ENCODE measurements at places on chromosomes 5 and 9.
A peak's percentile ranks its signal among the peaks of the same experiment; 100 is the strongest.

GRCh38 chr5:82244854-82245635, 33.1 kb downstream of the RPS23 start:
- DNase-seq = no peak

DNA sequence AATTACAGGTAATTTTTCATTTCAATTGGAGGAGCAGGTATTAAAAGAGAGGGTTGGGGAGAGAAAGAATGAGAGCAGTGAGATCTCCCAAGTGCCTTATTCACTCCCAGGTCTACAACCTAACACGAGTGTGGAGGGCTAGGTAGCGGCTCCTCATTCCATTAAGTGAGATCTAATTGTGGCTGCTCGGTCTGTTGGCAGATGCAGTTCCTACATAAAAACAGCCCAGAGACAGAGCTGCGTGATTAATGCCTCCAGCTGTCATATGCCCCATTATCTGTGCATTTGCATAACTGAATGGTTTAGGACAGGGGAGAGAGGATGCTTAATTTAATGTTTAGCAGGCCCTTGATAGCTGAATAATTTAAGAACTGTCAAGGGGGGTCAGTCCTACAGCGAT, 100.5 kb downstream of the PSAT1 start:
- DNase-seq = no peak

- DNase-seq = no peak
Measured at GRCh38 chr9:115777610-115778009, 376.0 kb upstream of the PAPPA start.

DNA sequence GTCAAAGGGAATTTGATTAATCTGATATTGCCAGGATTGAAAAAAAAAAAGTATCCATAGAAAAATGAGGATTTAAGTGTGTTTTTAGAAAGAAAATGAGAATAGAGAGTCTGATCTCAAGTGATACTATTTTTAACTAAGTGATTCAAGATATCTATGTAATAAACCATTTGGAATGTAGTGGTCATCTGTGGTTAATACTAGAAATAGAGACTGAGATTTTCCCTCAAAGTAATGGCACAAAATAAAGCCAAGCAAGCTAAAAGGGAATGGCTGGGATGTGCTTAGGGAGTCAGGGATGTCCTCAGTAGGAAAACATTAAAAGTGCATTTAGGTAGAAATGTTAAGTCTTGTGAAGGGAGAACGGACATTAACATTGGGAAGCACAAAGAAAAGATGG, 90.6 kb downstream of the FBXO4 start:
- DNase-seq = no peak

DNA sequence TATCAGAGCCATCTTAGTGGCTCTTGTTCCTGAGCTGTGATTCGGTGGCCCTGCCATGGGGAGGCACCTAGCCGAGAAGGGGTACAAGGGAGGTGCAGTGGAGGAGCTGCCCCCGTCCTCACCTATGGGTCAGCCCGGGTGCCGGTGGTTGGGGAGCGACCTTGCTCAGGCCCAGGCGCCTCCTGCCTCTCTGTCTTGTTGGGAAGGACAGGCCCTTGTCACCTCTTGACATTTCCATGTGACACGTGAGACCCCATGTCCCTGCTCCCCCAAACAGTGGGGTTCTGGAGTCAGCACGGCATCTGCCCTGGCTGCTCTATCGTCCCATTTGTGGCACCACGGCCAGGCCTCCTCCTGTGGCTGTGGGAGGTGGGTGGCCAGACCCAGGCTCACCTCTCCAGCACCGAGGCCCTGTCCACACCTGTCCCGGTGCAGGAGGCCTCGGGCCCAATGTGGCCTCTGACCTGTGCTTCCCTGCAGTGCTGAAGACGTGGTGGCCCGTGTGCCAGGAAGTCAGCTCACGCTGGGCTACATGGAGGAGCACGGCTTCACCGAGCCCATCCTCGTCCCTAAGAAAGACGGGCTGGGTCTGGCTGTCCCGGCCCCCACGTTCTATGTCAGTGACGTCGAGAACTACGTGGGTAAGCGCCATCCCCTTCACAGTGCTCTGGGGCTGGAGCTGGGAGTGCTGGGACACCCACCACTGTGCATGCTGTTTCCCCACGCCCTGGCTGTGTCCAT, 68.9 kb downstream of the PHF2 start:
- DNase-seq = no peak

- no peak for DNase-seq
Measured at GRCh38 chr5:2183154-2184025, 300.7 kb upstream of the IRX4 start.

DNA sequence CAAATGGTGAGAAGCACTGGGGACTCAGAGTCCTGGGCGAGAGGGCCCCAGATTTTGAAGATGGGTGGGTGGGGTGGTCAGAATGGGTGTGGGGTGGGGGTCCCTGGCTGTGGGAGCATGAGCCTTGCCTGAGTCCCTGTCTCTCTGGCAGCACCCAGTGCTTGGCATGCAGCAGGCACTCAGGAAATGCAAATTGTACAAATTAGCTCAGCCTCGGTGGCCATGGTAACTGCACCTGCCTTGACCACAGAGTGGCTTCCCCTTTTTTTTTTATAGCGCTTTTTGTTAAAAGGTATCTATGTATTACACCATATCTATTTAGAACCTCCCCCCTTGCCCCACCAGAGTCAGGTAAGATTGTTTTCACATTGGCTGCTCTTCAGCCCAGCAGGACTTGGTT, 19.2 kb upstream of the PITX1 start:
- peak; percentile 79 for DNase-seq

DNA sequence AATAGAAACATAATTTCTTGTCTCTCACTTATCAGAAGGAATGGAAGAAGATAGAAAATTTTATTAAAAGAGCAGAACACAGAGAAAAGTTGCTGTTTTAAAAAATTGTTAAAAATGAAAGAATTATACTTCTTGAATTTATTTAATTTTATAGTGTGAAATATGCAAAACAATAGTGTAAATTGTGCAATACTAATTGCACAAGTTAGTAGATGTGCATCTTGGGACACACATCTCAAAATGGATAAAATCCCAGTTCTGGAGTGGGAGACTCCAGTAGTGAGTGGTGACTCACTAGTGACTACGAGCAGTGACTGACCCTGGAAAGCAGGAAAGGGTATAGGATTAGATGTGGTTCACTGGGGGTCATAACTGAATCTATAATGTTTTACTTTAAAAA, 223.2 kb downstream of the MSX2 start:
- DNase-seq = no peak

DNA sequence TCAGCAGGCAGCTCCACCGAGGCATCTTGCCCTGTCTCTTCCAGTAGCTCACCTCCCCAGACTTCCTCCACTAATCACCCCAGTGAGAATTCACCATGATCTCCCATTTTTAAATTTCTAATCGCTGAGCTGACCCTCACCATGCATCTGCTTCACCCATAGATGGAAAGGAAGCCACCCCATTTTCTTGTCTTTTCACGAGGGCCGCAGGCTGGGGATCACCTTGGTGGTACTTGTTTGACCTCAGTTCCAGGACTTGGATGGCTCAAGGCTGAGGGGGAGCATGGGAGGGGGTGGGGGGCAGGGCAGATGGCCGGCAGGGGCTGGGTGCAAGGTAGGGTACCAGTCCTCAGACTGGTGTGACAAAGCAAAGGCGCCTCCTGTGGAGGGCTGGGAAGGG, 3.6 kb downstream of the PROP1 start:
- DNase-seq = no peak

DNA sequence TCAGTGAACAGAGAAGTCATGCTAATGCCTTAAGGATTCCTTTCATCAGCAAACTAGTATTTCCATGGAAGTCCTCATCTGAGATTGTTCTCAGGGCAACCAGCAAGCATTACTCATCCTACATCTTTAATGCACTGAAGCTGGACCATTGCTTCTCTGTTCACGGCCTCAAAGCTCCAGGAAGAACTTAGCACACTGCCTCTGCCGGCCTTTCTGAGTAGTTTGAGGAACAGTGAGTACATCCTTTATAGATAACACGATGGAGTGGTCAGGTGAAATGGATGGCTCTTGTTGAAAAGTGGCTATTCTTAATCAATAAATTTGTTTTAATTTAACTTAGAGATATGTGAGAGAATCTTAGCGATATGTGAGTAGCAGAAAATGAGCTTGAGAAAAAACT, 35.8 kb downstream of the MEGF10 start:
- no peak for DNase-seq

- DNase-seq = no peak
Measured at GRCh38 chr9:133649194-133649593, 13.0 kb downstream of the DBH start.

DNA sequence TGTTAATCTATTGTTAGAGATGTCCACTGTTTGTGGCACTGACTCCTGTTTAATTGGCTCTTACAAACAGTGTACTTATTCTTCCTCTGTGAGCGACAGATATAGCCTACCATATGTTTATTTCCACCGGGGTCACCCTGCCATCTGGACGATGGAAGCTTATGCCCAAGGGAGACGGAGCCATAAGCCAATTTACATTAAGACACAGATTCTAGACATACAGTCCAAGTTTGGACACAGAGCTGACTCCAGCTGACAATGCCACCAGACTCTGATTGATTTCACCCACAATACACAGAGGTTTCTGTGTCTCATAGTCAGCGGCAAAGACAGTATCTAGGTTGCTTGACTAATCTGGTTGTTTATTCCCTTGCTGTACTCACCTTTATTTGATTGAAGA, 198.9 kb downstream of the ENC1 start:
- DNase-seq = no peak

DNA sequence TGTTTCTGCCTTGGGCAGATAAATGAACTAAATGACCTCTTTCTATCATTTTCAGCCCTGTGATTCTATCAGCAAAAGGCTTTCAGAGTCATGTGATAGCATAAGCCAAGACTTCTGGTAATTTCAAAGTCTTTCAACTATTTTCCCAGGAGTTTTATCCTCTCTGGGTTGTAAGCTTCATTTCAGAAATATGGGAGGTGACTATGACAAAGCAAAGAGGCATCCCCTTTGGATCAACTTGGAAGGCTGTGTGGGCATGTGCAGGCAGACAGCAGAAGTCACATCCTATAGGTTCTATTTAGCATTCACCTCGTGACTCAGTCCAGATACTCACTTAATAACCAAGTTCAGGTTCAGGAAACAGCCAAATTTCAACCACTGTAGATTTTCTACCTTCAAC, 149.0 kb upstream of the FST start:
- DNase-seq = no peak

DNA sequence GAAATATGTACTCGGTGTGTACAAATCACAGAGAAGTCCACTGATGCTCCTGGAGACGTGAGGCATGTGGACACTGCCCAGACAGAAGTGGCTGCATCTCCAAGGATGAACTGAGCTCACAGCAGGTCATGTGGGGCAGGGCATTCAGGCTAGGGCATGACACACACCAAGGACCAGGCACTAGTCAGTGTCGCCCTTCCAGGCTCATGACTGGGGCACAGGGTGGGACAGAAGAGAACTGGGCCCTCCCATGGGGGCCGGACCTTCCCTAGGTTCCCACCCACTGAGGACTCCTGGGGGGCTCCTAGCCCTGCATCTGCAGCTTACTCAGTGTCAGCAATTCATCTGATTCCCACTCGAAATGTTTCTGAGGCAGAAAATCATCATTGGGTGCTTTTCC, 256.8 kb upstream of the IRX4 start:
- DNase-seq = no peak

DNA sequence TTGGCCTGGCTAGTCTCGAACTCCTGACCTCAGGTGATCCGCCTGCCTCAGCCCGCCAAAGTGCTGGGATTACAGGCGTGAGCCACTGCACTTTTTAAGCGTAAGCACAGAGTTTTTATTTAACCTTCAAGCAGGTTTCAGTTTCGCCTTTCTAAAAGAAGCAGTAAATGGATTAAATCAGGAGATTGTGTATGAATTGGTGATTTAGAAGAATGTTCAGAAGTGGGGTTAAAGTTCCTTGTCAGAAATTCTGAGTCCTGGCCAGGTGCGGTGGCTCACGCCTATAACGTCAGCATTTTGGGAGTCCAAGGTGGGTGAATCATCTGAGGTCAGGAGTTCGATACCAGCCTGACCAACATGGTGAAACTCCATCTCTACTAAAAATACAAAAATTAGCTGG, 12.2 kb downstream of the HSPA4 start:
- DNase-seq = no peak

- DNase-seq = no peak
Measured at GRCh38 chr5:173238312-173239232, 3.6 kb upstream of the NKX2-5 start.

GRCh38 chr9:123614306-123615263, 258.6 kb downstream of the CRB2 start:
- DNase-seq = no peak

DNA sequence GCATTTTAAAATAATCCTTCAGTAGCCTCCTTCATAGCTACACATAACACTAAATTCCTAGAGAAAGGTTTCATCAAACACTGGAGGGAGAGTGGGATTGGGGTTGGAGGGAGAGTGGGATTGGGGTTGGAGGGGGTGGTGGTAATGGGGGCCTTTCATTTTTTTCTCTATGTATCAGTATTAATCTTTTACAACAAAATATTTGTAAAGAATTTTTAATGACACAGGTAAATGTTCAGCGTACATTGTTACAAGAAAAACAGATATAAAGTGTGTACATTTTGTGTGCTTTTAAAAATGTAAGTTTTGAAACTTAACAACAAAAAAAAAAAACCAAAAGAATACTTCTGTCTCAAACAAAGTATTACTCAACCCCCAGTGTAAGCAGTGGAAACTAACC, 266.4 kb downstream of the DENND1A start:
- DNase-seq = no peak

DNA sequence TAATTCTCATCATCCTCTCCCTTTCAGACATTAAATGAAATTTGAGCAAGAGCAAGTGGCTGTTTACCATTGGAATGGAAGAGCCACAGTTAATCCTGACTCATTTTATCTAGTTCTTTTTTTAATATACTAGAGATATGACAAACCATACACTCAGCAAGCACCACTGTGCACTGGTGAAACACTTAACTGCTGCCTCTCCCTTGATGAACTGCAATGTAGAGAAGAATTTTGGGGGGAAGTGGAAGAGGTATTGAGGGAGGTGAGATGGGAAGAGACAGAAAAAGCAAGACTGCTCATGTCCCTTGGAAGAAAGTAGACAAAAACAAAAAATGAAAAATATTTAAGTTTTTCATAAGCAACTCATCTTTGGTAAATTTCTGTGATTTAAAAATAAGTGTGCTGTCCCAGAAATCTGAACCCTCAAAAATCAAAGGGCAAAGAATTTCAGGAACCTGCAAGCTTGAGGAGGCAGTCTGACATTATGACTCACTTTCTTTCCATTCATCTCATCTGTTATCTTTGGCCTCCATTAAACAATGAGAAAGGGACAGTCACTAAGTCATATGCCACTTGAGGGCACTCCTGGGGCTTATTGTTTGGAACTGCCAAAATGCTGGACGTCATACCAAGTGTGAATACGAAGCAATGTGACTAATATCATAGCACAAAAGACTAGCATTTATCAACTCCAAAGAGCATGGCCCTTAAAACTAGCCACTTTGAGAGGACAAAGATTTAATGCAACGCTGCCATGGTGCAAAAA, 566.8 kb upstream of the DMAC1 start:
- no peak for DNase-seq

DNA sequence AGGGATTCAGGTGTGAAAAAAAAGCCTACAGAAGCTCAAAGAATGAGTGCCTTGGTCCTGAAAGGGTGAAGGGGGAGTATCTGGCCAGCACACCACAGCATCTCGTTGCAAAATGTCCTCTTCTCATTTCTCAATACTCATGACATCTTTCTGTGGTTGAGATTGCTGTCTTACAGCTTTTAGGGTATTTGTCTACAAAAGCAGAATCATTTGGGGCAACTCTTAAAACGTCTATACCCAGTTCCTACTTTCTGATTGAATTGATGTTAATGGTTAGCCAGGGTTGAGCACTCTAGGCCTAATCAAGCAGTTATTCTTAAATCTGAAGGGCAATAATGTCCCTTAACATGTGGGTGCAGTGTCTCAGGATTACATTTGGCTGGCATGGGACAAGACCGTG, 21.2 kb upstream of the PCSK5 start:
- peak; percentile 6 for DNase-seq
